CD4-positive, alpha-beta T cell treated with Interferon gamma for 1 hour (primary cell): ENCODE measurements at places on chromosomes 12 and 14.

DNA sequence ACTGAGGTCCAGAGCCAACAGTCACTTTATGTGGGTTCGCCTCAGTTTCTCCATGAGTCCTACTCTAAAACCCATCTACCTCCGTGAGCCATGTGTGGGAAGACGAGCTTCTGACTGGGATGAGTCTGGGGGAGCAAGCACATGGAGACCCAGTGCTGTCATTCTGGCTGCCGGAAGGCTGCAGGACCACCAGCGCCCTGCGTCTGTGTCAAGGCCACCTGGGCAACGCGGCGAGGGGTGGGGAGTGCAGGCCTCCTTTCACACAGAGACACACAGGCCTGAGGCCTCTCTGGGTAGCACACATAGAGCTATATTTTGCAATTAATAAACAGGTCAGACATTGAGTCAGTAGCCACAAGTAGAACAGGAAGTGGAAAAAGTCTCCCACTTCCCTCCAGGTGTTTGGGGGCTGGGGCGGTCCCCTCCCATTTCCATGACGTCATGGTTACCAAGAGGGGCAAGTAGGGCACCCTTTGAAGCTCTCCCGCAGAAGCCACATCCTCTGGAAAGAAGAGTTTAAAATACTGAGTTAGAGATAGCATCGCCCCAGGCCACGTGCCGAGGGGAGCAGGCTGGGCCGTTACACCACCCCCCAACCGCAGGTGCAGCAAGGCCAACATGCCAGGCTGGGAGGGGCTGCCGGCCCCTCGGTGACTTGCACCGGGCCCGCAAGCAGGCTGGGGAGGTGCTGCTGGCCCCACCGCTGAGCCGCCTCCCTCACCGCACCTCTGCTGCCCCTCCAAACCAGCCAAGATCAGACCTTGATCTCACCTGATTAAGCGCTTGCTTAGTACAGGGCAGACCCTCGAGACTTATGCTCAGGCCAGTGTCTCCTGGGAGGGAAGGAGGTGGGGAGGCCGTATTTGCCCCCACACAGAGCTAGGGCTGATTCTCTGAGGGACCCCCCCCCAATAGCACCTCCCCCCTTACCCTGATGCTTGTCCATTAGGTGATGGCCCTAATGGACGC lies 32.7 kb downstream of the DAD1 start:
- DNase-seq: peak; percentile 98

GRCh38 chr12:82942521-82942920 lies 255.8 kb downstream of the TMTC2 start:
- no peak for DNase-seq

DNA sequence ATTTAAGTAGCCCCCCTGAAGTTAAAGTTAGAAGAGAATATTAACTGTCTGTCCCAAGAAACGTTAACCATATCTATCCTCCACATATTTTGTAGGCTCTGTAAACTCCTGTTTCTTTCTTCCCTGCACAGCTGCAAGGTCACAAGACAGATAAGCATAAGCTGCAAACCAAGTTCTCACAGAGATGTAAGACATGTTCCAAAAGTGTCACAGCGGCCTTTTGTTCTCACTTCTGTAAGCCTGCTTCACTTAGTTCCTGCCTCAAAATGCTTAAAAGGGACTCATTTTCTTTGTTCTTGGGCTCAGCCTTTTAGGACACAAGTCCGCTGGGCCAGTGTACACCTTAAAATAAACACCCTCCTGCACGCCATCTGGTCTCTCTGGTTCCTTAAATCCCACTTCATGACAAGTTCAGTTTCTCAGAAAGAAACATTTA lies 3.2 kb downstream of the RNASE1 start:
- no peak for DNase-seq

GRCh38 chr12:88643685-88644084 lies 63.4 kb upstream of the KITLG start:
- no peak for DNase-seq

GRCh38 chr14:68527329-68527851 lies 265.5 kb downstream of the ZFP36L1 start:
- DNase-seq: no peak

- no peak for DNase-seq
Observed at GRCh38 chr14:54568821-54569595, 2.1 kb downstream of the SAMD4A start.

DNA sequence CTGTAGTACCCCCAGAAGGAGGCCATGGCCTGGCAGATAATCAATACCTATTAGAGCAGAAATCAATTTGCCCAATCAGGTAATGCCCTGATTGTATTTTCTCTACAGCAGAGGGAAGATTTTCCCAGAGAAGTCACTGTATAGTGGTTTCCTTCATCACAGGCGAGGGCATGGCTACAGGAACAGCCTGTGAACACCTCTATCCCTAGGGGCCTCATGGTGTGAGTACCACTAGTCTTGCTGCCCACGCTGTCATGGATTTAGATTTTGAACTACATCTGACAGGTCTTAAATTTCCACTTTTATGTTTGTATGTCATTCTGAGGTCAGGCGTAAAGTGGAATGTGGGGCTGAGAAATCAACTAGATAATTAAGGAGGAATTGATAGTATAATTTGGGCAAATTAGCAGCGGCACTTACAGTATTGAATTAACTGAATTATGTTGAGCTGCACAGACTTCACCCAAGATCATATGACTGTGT lies 42.4 kb upstream of the STXBP6 start:
- DNase-seq: no peak

DNA sequence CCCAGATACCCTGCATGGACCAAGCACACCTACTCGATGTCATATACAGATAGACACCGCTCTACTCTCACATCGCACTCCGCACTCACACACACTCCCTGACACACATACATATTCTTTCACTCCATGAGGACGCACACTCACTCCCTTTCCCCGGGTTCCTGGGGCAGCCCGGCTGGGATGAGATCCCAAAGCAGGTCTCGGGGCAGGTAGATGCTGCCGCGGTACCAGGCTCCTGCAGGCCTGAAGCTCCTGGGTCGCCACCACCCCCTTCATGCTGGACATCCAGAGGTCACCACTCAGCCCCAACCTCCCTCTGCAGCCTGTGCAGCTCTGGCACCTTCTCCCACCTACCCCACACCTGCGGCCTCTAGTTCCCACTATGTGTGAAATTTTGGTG lies 2.3 kb downstream of the C1QL4 start:
- DNase-seq: no peak

GRCh38 chr12:81203671-81204204 lies 125.9 kb downstream of the ACSS3 start:
- no peak for DNase-seq

DNA sequence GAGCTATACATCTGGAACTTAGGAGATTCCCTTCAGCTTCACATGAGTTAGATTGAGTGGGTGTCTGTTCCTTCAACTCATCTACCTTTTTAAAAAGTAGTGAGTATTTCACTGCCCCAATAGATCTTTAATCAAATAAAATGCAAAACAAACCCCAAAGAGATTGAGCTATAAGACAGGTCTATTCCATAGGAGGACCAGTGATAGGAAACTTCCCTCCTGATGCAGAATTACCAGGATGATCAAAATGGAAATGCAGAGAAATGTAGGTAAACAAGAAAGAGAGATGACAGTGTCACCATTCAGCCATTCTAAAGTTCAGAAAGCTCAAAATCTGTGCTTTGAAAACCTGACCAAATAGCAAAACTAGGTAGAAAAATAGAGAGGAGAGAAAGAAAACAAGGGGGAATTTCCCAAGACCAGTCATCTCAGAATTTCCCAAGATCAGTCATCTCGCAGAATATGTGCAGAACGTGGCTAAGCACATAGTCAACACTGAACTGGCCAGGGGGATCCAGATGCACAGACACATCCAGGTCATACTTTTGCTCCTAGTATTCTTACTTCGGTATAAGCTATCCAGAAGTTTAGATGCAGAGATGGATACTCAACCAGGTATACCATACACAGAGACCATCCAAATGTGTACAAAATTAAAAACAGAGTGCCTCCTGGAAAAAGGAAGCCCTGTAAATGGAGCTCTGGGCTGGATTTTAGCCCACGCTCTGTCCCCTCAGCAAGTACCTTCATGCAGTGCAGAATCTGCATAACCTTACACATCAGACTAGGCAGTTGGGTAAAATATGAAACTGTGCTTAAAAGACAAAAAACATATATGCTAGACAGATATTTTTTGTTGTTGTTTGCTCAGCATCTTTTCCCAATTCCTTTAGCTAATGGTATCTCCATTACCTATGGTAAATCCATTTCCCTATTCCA lies 27.4 kb downstream of the SLC41A2 start:
- no peak for DNase-seq

DNA sequence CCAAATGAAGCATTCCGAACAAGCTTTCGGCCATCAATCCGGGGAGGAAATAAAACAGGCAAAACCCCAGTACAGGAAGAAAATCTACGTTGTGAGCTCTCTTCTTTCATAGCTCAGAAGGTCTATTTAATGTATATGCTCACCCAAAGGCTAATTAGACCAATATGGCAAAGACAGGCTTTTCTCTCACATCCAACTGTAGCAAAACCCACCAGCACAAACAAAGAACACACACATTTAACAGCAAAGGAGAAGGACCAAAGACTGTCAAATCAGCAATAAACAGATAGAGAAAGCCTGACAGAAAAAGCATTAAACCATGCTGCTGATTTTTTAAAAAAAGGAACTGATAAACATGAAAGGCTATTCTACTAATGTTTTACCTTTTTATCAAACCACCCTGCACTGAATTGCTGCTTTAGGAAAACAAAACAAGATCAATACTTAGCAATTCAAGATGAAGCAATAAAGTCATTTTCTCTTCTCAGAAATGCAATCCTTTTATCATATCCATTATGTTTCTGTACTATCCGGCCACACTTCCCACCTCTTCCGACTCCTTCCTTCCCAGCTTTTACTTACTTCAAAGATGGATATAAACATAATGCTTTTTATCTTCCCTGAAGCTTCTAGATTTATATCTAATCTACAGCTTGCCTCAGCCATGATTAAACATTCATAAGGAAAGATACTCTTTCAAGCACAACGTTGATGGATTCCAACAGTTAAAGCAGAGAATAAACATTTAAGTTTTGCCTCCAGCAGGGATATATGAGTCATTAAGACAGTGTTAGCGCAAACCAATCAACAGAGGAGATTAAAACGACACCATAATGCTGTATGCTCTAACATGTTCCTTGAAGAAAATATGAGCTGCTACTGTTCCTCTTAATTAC lies 74.6 kb upstream of the BBS10 start:
- DNase-seq: no peak

- no peak for DNase-seq
Observed at GRCh38 chr12:20601668-20602280, 93.4 kb upstream of the SLCO1C1 start.

- DNase-seq: no peak
Observed at GRCh38 chr12:56661560-56661959, 15.8 kb upstream of the ATP5F1B start.

GRCh38 chr12:7431993-7432685 lies 11.8 kb downstream of the CD163L1 start:
- no peak for DNase-seq

- DNase-seq: no peak
Observed at GRCh38 chr14:86420131-86420530, 890.2 kb downstream of the FLRT2 start.

DNA sequence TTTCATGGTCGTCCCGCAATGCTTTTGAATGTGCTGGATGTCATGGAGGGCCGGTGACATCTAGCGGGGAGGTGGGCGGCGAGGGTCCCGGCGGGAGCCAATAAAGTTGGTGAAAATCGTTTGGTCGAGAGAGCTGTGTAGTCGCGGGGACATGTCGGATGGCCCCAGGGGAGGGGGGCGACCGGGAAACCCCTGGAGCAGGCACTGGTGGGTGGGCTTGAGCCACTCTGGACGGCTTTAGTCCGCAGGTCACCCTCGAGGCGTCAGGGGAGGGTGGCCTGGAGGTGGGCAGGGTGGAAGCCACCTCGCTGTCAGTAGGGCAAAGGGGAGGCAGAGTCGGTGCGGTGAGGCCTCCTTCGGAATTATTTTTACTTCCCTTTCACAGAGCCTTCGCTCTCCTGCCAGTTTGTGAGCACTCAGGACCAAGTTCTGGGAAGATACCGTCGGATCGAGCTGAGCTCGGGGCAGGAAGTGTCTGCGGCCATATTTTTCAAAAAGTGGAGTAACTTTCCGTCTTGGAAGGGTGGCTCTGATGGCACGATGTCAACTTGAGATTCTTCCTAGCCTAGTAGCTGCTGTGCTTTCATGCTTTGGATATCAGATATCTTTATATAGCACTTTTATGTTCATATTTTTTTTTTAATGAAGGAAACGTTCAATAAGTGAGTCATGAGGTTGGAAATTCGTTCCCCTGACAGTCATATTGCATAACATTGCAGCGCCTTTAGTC lies 28.2 kb downstream of the WBP11 start:
- DNase-seq: peak; percentile 16

- no peak for DNase-seq
Observed at GRCh38 chr14:38053666-38054065, 154.0 kb upstream of the SSTR1 start.

DNA sequence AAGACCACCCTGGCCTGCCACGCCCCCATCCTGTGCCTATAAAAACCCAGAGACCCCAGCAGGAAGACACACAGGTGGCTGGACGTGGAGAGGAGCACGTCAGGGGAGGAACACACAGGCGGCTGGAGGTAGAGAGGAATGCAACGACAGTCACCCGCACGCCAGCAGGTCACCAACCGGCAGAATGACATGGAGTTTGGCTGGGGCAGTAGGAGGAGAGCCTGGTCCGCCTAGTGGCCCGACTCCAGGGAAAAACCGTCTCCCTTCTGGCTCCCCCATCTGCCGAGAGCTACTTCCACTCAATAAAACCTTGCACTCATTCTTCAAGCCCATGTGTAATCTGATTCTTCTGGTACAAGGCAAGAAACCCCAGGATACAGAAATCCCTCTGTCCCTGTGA lies 62.7 kb upstream of the KCNH3 start:
- no peak for DNase-seq

DNA sequence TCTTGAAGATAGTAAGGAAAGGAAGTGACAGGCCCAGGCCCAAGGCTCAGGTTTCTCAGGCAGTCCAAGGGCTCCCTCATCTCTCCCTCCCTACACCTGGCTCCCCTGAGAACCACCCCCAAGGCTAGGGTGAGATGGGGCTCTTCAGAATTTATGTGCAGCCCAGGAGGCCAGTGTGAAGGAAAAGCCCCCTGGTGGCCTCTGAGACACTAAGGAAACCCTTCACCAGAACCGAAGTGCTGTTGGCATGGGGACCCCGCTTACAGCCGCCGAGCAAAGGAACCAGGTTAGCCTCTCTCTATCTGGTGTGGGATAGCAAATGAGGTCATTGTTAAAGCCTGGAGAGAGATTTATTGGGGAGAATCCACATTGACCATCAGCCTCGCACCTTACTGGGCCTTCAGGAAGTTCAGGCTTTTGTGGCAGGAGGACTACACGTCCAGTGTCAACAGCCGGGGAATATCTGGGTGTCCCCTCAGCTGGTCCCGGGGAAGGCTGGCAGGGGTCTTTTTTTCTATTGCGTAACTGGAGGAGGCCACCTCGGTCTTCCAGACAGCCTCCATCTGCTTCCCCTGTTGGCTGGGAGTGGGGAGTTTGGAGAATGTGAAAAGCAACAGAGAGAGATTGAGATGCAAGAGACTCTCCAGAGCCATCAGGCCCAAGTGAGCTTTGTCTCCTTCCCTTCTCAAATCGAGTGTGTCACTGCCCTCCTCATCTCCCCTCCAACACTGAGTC lies 18.1 kb downstream of the FAM186B start:
- no peak for DNase-seq
